ENCODE measurements at places on chromosomes 11 and 22.

DNA sequence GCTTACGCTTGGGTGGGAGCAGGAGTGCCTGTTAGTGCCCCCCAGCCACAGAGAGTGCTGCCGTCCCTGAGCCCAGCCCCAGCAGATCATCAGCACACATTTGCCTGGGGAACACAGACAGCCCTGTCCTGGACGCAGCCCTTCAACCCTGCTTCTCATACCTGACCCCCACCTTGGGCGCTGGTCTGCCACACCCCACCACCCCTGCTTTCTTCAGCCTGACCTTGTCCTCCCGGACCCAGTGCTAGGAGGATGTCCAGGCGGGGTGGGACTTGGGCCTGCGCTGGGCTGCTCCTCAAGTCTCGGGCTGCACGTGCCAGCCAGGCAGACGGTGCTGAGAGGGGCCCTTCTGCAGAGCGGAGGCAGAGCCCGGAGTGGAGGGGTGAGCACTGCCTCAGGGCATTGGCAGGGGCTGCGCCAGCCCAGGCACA, 119.2 kb downstream of the KCNQ1OT1 start:
- DNase-seq: no peak

DNA sequence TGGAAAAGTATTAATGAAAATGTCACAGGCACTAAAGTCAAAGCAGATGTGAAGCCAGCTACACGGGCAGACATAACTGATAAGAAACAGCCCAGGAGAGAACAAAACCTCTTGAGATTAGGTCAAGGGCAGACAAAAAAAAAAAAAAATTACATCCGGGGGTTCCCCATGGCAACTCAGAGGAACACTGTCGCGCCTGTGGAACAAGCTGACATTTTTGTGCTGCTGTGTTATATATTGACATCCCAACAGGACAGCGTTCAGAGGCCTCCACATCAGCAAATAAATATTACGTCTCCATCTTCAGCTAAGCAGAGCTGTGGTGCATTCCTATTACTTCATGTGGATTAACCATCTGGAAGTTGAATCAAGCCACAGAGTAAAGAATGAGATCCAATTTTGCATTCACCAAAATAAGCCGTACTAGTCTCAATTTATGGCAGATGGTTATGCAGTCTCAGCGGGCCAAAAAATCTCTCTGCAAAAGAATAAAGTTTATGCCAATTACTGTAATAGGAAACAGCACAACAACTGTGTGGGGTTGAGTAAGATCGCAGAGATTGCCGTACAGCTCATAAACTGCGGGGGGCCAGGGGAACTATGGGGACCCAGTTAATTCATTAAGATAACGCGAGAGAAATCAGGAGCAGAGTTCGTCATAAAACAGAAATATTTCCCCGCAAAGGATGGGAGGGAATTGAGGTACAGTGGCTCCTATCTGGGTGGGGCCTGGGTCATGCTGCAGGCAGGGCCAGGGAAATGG, 41.3 kb upstream of the MN1 start:
- no peak for DNase-seq

GRCh38 chr11:104060004-104060794, 23.8 kb downstream of the DDI1 start:
- no peak for DNase-seq

DNA sequence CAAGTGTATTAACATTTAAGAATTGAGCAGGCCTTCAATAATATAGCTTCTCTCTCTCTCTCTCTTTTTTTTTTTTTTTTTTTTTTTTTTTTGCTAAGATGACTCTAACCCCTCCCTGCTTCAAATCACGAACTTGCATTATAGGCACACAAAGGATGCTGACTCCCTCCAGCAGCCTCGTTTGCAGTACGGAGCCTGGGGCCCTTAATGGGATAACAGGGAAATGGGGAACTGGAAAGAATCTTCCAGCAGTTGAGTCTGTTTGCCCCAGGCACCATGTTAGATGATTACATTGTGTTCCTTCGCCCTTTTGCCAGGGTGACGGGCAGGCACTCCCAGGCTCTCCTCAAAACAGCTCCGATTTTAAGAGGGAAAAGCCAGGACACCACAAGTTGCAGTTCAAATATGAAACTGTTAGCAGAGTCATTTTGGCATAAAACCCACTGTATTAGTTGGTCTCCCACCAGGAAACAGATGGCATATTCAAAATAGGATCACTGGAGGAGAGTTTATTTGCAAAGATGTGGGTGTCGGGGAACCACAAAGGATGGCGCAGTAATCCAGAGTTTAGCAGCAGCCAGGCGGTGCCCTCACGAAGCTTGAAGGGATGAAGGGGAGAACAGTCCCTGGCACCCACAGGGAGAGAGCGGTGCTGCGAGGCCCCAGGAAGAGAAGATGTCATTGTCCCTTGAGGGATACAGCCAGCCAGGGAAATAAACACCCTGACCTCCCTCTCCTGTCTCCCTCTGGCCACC, 26.5 kb upstream of the TREH start:
- no peak for DNase-seq

DNA sequence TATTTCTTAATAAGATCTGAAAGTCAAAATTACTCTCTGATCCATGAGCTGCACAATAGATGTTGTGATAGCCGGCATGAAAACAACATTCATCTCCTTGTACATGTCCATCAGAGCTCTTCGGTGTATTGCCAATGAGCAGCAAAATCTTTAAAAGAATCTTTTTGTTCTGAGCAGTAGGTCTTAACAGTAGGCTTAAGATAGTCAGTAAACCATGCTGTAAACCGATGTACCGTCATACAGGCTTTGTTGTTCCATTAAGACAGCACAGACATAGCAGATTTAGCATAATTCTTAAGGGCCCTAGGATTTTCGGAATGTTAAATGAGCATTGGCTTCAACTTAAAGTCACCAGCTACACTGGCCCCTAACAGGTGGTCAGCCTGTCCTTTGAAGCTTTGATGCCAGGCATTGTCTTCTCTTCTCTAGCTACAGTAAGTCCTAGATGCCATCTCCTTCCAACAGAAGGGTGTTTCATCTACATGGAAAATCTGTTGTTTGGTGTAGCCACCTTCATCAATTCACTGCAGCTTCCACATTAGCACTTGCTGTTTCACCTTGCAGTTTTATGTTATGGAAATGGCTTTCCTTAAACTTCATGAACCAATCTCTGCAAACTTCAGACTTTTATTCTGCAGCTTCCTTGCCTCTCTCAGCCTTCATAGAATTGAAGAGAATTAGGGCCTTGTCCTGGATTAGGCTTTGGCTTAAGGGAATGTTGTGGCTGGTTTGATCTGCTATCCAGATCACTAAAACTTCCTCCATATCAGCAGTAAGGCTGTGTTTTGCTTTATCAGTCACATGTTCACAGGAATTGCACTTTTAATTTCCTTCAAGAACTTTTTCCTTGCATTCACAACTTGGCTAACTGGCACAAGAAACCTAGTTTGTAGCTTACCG, 28.4 kb downstream of the RRP8 start:
- no peak for DNase-seq

GRCh38 chr11:59154610-59155009, 12.0 kb downstream of the FAM111A start:
- no peak for DNase-seq

DNA sequence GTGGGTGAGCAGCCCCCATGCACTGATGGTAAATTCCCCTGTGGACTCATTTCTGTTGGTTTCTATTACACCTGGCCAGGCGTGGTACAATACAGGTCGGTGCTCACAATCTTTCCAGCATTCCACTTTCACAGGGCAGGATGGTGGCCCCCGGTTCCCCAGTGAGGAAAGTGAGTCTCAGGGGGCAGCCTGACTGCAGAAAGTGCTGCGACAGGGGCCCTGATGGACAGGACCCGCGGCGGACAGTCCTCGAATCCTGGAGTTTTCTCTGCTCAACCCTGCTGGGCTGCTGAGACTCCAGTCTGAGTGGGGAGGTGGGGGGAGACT, 3.1 kb upstream of the PGGHG start:
- DNase-seq: no peak

- no peak for DNase-seq
Observed at GRCh38 chr11:35367491-35367890, 51.9 kb downstream of the SLC1A2 start.

DNA sequence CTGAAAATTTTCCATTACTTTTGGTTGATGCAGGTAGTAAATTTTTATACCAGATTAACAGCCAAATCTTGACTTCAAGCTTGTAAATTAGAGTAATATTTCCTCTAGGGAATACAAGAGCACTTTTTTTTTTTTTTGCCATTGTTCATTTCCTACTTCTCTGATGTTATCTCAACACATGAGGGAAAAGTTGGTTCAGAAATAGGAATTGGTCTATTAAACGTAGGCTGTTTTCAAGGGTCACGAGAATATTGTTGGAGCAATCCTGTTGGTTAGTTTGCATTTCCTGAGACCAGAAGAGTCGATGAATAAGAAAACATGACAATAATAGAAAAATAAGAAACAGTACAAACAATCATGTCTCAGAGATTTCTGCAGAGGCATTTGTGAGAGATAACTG, 453.9 kb upstream of the CCDC179 start:
- DNase-seq: no peak

GRCh38 chr22:45064313-45065278, 54.8 kb upstream of the PHF21B start:
- DNase-seq: no peak

GRCh38 chr11:17406082-17406817, 17.8 kb upstream of the KCNJ11 start:
- no peak for DNase-seq

- no peak for DNase-seq
Observed at GRCh38 chr22:39240831-39241793, 3.7 kb downstream of the PDGFB start.

- DNase-seq: no peak
Observed at GRCh38 chr22:38494498-38494897, 11.6 kb downstream of the DDX17 start.

- DNase-seq: no peak
Observed at GRCh38 chr11:2382936-2383851, 6.1 kb downstream of the CD81 start.

DNA sequence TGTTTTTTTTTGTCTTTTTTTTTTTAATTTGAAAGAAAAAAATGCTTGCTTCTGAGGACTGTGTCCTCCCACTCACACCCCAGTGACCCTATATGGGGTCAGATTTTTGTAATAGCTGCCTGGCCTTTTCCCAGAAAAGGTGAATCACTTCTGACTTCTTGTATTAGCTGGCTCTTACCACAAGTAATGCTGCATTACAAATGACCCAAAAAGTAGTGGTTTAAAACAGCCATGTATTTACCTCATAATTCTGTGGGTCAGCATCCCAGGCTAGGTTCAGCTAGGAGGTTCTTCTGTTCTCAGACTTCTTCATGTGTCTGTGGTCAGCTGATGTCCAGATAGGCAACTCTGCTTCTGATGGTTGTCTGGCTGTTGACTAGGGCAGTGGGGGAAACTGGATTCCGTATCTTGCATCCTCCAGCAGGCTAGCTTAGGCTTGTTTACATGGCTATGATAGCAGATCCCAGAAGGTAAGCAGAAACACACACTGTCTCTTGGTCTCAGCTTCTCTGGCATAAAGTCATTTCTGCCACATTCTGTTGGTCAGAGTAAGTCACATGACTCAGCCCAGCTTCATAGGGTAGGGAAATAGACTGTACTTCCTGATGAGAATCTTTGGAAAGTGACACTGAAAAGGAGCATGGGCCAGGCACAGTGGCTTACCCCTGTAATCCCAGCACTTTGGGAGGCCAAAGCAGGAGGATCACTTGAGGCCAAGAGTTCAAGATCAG, 19.5 kb downstream of the LHFPL7 start:
- DNase-seq: no peak

DNA sequence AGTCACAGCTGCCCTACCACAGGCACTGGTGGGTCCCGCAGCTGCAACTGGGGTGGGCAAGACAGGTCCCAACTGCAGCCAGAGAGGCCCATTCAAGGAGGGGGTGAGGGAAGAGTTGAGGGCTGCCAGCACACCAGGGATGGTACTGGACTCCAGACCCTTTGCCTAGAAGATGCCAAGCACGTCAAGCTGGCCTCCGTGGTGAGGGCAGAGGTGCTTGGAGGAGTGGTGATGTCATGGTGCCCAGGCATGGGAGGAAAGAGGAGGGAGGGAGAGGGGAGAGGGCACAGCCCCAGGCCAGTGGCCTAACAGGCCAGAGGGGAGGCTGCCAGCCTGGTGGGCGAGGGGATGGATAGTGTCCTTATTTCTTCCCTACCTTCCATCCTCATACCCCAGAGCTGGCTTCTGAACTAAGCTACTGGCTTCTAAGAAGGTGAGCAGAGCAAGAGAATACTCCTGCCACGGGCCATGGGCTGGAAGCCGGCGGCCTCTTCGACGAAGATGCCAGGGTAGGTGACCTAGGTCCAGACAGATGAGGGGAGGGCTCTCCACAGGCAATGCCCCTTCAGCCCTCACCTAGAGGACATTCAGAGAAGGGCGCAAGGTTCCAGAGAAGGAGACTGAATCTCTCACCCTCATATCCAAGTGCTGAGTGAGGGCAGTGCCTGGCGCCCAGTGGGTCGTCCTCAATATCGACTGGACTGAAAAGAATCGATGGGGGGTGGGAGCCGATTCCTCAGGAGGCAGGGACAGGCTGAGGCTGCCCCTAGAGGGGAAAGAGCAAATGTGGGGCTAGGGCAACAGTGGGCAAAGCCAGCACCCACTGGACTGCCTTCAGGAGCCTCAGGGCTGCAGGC, 1.8 kb downstream of the SYT7 start:
- DNase-seq: no peak

- DNase-seq: no peak
Observed at GRCh38 chr11:64265176-64266160, 14.1 kb downstream of the PLCB3 start.

DNA sequence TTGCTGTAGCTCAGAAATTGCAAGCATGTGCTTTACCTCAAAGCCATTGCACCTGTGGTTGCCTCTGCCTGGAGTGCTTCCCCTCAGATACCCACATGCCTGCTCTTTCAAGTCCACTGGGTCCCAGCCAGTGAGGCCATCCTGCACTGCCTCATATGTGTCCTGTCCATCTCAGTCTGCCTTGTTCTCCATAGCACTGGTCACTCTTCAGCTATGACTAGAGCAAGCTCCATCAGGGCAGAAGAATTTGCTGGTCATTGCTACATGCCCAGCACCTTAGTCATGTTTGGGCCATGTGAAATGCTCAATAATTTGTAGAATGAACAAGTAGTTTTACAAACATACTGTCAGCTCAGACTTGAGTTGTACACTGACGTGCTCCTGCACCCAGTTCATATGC, 64.4 kb upstream of the HORMAD2 start:
- no peak for DNase-seq

GRCh38 chr11:11786771-11787170, 55.0 kb upstream of the USP47 start:
- no peak for DNase-seq

DNA sequence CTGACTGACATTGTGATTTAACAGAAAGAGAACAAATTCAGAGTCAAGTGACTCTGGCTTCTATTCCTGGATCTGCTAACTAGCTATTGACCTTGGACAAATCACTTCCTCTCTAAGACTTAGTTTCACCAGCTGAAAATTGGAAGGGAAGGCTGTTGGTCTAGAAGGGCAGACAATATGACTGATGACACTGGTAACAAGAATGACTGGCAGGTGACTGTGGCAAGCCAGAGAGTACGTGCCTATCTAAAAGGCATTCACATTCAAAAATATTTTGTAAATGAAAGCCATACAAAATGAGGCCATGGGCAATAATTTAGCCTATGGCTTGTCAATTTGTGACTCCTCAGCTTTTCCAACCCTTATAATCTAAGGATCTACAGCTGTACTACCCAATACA, 23.5 kb downstream of the SERGEF start:
- no peak for DNase-seq
